ENCODE measurements at places on chromosomes 3 and 15.
A peak's percentile ranks its signal among the peaks of the same experiment; 100 is the strongest.

GRCh38 chr15:29903785-29904464 is 81.7 kb upstream of the TJP1 start:
- DNase-seq = no peak

GRCh38 chr15:48858401-48858800 is 19.5 kb upstream of the EID1 start:
- no peak for DNase-seq

DNA sequence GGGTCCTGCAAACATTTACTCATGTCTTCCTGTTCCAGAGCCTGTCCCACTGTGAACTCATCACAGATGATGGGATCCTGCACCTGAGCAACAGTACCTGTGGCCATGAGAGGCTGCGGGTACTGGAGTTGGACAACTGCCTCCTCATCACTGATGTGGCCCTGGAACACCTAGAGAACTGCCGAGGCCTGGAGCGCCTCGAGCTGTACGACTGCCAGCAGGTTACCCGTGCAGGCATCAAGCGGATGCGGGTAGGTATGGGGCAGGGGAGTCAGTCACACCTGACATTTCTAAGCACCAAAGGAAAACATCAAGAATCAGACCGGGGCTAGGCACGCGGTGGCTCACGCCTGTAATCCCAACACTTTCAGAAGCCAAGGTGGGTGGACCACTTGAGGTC is 56.3 kb downstream of the UBP1 start:
- DNase-seq = no peak

GRCh38 chr3:126373146-126373613 is 16.0 kb upstream of the KLF15 start:
- no peak for DNase-seq

DNA sequence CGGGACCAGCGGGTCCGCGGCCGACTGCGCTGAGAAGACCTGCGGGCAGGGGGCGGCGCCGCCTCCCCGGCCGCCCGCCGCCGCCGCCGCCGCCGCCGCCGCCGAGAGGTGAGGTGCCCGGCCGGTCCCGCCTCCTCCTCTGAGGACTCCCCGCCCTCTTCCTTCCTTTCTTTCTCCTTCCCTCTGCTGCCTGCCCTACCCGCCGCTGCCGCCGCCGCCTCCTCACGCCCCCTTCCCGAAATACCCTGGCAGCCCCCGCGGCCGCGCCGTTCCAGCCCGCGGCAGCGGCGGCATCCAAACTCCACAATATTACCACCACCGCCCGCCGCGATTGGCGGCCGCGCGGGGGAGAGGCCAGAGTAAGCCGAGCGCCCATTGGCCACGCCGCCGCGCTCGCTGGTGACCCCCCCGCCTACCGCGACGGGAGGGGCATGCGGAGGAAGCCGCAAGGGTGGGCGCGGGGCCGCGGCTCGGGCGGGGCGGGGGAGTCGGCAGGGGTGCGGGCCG is 61.8 kb upstream of the ANKRD28 start:
- DNase-seq = peak; percentile 88

GRCh38 chr3:37852771-37853170 is 8.9 kb upstream of the CTDSPL start:
- no peak for DNase-seq

DNA sequence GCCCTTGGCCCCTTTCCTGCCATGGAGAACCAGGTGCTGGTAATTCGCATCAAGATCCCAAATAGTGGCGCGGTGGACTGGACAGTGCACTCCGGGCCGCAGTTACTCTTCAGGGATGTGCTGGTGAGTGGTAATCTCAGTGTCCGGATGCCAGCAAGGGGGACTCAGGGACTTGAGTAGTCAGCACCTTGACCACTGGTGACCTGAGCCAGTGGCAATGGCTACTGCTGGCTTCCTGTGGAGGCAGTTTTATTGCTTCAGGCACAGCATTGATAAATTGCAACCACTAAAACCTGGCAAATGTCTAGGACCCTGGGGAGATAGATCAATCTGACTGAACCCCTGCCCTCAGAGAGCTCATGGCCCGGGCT is 830 bp downstream of the MAP2K5 start:
- DNase-seq = peak; percentile 45

DNA sequence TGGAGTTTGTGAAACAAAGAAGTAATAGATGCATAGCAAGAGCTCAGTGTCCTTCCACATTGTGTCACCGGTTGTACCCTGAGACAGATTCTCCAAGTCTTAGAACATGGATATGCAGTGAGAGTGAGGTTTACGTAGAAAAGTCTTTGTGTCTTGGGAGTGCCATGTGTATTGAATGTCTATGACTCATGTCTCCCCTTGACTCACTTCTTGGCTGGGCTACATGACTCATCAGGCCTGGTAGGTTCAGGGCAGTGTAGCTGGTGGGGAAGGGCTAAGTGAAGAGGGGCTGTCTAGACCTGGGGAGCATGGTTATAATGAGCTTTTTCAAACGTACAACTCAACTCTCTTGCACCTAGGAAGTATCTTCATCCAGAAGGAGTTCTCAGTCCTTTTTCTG is 167.4 kb downstream of the GAP43 start:
- DNase-seq = no peak

DNA sequence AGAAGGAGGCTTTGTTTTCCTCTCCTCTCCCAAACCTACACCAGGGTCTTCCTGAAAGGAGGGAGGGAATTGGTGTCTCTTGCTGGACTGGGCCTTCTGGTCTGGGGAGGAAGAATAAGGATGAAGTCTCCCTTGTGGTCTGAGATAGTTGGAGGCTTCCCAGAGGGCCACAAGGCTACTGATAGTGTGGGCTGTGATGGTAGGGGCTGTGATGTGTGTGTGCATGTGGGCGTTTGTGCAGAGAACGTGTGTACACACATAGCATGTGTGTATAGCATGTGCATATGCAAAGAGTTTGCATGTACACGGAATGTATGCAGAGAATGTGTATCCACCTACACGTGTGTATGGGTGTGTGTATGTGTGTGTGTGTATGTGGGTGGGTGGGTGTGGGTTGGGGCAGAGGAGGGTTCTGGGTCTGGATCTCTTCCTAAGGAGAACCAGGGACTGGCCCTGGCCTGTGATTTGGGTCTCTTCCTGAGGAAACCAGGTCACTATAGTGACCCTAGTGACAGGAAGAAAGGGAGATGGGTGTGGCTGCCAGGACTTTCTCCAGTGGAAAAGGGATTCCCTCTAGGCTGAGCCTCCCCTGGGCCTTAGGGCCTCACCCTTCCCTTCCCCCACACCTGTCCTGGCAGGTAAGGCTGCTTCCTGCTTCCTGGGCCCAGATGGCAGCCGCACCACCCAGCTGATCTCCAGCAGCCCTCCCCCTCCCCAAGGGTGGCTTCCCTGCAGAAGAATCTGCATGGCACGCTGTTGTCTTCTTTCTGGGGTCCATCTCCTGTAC is 1.7 kb downstream of the FLNB start:
- DNase-seq = no peak

GRCh38 chr3:194460566-194460965 is 26.2 kb downstream of the ATP13A3 start:
- no peak for DNase-seq

- no peak for DNase-seq
Observed at GRCh38 chr3:52506266-52506966, 11.3 kb downstream of the STAB1 start.

- no peak for DNase-seq
Observed at GRCh38 chr15:57595011-57595866, 3.5 kb downstream of the MYZAP start.

- DNase-seq = no peak
Observed at GRCh38 chr15:89105147-89105546, 16.9 kb downstream of the ABHD2 start.

- no peak for DNase-seq
Observed at GRCh38 chr3:179156775-179157174, 8.6 kb downstream of the PIK3CA start.

DNA sequence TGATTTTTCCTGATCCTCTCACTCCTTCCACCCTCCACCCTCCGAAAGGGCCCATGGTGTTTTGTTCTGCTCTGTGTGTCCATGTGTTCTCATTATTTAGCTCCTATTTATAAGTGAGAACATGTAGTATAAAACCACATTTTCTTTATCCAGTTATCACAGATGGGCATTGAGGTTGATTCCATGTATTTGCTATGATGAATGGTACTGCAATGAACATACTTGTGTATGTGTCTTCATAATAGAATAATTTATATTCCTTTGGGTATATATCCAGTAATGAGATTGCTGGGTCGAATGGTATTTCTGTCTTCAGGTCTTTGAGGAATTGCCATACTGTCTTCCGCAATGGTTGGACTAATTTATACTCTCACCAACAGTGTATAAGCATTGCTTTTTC is 126.0 kb downstream of the IMPG2 start:
- no peak for DNase-seq

- no peak for DNase-seq
Observed at GRCh38 chr3:149783576-149783975, 8.8 kb downstream of the ANKUB1 start.

DNA sequence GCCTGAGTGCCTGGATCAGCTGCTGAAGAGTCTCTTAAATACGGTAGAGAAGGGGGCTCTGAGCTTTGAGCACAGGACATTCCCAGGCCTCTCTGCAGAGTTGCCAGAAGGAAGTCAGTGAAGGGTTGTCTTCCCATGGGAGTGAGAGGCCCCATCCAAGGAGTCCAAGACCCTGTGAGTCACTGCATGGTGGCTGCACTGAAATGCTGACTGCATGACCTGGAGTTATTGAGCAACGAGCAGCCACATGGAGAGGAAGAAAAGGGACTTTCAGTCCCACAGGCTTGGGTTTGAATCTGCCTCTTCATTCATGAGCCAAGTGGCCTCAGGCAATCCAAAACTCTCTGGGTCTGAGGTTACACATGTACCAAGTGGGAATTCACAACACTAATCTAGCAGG is 69.6 kb upstream of the RASGRF1 start:
- no peak for DNase-seq

GRCh38 chr3:134457376-134458074 is 28.3 kb downstream of the ANAPC13 start:
- no peak for DNase-seq

DNA sequence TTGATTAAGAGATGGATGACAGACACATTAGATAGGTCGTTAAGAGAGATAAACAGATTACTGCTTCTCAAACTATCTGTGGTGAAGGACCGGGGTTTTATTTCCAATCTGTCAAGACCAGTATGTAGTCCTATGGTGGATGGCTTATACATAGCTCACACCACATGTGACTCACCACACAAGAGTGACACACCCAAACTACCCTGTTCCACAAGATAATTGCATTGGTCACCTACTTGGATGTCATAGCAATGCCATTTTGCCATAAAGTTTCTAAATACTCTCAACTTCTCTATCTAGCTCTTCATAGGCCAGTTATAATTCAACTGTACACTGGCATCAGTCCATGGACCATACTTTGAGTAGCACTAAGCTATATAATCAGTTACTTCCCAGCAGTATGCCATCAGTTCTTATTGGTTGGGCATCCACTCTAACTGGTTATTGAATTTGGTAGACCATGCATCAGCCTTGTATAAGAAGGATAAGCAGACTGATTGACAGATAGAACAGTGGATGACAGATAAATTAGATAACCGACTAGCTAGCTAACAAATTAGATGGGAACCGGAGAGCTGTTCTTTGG is 11.6 kb downstream of the WWTR1 start:
- DNase-seq = no peak

- no peak for DNase-seq
Observed at GRCh38 chr3:117254985-117255384, 545.4 kb downstream of the TUSC7 start.

DNA sequence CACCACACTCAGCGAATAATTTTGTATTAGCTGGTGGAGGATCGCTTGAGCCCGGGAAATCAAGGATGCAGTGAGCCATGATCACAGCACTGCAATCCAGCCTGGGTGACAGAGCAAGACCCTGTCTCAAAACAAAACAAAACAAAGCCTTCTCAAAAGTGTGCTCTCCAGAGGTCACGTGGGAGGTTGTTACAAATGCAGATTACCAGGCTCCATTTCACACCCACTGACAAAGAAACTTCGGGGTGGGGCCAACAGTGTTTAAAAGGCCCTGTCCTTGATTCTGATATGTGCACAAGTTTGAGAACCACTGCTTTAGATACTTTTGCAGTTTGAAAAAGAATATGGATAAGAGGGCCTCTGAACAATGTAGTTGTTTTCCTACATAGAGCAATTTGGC is 80.5 kb downstream of the UBE2E2 start:
- DNase-seq = peak; percentile 52

DNA sequence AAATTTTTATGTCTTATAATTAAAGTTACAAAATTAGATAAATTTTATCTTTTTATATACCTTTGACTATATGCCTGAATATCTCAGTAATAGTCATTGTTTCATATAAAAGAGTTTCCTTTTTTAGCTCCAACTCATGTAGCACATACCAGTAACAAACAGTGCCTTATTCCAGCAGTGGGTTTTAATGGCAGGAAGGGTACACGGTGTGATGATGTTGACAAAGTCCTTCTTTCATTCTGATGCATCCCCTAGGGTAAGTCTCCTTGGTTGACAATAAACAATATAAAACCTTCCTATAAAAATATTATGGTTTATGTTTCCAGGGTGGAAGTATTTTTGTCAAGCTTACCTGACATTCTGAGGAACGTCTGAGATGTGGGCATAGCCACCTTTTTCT is 77.2 kb upstream of the FGF12 start:
- DNase-seq = no peak

GRCh38 chr3:111547631-111548030 is 5.6 kb downstream of the CD96 start:
- DNase-seq = no peak

- no peak for DNase-seq
Observed at GRCh38 chr3:5298453-5298852, 110.9 kb downstream of the EDEM1 start.

- no peak for DNase-seq
Observed at GRCh38 chr3:197675563-197675860, 61.2 kb downstream of the RUBCN start.

DNA sequence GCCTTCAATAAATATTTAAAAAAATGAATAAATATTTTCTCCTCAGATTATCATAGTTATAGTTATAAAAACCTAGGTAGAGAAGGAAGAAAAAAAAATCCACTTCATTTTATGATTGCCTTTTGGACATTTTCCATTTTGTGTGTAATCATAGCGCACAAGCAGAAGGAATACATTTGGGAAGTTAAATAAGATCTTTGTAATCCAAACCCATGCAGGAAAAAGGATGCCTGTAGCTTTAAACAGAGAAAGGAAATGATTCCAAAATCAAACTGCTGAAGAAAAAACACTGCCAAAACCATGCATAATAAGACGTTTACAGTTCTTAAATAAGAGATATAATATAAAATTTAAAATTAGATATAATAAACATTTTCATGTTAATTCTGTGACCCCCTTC is 7.4 kb upstream of the CCDC54 start:
- DNase-seq = no peak
